Stimulated activated CD4-positive, alpha-beta T cell treated with anti-CD3 and anti-CD28 coated beads, TNF-alpha, amount 100 ng/mL, for 1 hour (primary cell): ENCODE measurements at places on chromosomes 11 and 22.

DNA sequence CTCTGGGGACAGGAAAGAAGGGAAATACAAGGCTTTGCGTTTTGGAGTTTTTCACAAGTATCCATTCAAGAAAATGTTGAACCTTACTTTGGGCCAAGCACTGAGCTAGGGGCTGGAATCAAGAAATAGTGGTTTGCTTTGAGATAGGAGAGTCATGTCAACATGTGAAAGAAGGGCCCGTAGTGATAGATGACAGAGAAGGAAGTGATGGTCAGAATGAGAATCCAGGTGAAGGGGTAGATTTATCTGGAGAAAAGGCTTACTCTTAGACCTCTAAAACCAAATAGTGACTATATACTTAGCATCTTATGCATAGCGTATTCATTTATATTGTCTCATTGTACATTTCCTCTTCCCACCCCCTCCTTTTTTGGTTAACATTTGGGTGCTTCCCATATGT lies 87.3 kb downstream of the GAB2 start:
- DNase-seq: no peak

DNA sequence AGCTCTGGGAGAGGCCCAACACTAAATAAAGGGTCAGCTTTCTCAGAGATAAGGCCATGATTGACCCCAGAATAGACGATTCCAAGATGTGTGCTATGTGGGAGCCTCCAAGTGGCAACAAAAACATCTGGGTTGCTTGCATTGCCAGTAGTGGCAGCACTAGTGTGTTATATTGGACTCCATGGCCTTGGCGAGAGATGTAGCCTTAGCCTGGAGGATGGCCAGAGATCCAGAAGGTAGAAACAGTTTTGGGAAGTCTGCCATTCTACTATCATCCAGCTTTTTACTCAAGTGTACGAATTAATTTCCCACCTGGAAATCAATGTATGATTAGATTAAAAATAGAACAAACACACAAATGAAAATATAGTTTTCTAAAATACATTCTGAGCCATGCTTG lies 3.0 kb downstream of the OR8D4 start:
- DNase-seq: no peak

DNA sequence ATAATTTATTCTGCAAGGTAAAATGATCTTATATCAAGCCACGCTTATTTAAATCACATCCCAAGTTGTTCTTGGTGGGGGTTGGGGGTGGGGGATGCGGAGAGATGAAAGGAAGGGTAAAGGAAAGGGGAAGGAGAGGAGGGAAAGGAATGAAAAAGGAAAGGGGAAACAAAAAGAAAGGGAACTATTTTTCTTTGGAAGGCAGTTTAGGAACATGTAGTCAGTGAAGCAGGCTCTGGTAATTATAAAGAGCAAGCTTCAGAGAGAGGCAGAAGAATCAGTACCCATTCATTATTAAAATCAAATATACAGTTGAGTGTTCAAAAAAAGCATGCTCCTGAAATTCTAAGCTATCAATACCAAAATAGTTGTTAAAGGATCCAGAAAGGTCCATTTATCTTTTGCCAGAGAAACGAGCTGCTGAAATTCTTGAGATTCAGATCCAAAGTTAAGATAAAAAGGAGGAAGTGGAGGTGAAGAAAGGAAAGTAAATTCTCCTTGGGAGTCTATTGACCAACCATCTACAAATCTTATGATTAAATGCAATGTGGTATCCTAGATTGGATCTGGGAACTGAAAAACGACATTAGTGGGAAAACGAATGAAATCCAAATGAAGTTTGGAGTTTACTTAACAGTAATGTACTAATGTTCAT lies 107.4 kb downstream of the SGSM3 start:
- no peak for DNase-seq

GRCh38 chr22:40957601-40958000 lies 6.4 kb downstream of the RBX1 start:
- DNase-seq: no peak

DNA sequence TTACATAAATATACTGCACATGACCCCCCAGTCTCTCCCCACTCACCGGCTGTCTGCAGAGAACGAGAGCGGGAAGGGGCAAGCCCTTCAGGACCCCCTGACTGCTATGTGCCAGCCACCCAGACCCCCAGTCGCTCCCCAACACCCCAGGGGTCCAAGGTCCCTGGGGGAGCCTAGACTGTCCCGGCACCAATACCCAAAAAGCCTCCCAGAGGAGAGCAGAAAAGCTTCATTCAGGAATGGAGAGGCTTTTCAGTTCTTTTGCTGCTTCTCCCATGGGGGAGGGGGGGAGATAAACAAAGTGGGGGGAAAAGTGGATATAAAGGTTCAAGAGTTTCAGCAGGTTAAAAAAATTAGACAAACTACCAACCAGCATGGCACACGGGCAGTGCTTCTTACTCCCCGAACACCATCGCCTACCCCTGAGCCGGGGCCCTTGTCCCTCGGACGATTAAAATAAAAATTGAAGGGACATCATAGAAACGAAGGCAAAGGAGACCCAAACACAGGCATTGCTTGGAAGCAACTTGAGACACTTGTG lies 1.3 kb downstream of the CSNK1E start:
- DNase-seq: no peak

DNA sequence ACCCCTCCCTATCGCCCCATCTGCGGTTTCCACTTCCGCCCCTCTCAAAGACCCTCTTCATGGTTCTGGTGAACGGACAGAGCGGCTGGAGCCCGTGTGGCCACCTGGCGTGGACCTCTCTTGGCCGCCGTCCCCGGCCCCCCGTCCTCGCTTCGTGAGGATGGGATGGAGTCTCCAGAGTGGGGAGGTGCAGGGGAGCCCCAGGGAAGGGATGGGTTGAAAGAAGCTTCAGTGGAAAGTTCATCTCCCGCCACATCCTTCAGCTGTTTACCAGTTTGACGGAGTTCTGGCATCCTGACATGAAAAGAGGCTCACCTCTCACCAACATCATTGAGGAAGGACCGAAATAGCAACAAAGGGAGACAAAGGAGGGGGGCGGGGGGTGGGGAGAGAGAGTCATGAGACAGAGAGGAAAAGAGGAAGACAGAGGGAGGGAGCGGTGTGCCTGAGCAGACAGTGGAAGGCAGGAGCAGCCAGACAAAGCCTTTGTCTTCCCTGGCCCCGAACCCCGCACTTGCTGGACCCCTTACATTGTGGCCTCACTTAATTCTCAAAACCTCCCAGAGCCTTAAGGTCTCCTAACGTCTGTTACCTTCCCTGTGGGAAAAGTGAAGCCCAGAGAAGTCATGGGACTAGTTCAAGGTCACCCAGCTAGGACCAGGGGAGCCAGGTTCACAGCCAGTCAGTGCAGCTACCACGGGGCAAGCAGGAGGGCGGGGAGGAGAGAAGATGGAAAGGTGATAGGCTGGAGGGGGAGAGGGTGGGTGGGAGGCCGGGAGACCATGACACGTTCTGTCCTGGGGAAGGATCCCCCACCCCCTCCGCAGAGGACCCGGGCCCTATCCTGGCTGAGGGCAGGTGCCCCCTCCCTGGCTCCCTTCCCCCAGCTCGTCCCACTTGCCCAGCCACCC lies 54.9 kb downstream of the CD6 start:
- no peak for DNase-seq

- no peak for DNase-seq
Observed at GRCh38 chr22:20257212-20258020, 10.7 kb downstream of the RTN4R start.

- DNase-seq: no peak
Observed at GRCh38 chr22:20549232-20549841, 41.9 kb downstream of the MED15 start.

GRCh38 chr22:47372111-47372581 lies 609.7 kb downstream of the TBC1D22A start:
- DNase-seq: no peak

DNA sequence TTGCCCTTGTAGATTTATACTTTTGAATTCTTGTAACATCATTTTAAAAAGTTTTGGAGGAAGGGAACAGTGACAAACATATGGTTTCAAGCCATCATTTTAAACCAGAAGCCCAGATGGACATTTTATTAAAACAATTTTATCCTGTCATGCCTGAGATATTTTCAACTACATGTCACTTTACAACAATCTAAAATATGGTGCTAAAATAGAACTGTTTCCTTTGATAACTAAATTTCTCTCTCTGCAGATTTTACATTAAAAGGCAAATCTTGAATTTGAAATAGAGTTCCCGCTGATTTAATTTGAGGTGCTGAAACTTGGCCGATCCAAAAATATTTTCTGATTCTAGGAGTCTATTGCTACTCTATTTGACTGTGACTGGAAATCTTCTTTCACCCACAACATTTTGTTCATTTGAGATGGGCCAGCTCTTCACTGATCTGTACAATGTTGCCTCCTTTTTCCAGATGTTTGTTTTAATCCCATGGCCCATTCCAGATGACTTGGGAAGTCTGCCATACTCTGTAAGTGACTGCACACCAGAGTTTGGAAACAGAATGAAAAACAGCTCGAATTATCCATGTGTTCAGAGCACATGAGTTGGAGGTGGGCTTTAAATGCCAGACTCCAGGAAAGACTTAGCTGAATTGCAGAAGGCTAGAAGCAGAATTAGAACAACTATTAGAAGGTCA lies 402.5 kb downstream of the TMEM135 start:
- DNase-seq: no peak

DNA sequence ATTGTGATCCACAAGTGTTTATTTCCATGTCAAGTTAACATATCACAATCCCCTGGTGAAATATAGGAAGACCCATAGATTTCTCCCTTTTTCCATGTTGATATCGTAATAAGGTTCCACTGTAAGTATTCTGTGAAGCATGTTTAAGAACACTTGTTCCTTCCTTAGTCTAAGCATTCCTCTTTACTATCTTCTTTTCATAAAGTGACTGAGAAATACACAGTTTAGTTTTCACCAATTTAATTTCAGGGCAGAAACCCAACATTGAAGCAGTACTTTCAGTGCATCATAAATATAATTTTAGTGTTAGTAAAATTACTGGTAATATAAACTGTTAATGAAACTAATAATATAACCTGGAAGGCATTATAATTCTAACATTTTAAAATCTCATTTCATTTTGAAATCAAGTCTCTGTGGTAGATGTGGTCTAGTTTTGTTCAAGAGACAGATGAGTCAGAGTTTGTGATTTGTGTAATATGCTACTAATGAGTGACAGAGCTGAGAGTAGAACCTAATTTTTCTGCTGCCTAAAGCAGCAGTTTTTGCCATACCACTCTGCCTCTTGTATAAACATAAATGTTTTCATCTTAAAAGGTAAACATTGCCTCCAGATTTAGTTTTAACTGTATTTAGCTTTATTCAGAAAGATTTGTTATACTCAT lies 79.4 kb downstream of the ATM start:
- DNase-seq: no peak

DNA sequence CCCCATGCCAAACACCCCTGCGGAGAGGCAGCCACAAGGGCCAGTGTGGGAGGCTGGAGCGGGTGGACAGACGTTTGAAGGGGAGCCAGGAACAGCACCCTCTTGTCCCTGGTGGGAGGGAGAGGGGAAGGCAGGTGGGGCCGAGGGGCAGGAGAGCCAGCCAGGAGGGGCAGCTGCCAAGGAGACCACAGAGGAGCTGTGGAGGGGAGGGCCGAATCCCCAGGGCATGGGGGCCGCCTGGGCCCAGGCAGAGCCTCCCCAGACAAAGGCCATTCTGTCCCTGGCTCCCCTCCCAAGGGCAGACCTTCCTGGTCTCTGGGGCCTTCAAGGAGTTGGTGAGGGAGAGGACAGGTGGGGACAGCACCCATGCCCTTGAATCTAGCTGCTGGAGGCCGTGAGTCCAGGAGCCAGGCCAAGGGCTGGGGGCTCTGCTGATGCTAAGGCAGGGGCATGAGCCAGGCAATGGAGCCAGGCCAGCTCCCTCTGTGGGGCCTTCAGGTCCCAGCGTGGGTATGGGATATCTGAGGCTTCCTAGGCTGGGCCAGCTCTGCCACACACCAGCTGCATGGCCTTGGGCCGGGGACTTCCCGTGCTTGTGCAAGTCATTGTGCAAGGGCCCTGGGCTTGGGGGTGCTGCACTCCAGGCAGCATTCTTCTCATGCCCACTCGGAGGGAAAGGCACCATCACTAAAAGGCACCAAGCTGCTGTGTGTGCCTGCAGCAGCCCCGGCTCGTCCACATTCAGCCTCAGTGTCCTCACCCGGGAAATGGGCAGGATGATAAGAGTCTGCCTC lies 11.4 kb downstream of the EMID1 start:
- no peak for DNase-seq

GRCh38 chr11:123187248-123187647 lies 7.8 kb downstream of the CLMP start:
- DNase-seq: no peak

DNA sequence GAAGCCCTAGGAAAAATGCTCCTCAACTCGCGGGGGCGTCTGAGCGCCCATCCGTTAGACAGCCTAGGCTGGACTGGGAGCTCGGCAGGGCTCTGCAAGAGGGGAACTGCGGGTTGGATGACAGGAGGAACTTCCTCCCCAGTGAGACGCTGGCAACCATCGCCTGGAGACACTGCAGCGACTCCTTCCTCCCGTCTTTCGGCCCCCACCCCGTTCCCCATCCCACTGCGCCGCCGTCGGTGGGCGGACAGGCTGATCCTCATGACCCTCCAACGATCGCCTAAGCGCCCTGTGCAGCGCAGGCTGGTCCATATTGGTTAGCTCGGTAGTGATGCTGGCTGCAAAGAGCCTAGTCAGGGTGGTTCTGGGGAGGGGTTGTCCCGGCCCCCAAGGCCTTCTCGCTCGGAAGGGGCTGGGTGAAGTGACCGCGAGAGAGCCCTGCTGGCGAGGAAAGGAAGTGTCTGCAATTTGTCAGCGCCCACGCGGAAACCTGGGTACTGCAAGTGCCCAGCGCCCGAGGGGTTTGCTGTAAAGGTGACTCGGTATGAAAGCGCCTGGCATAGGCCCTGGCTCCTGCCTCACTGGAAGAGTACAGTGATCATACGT lies 638 bp downstream of the NRGN start:
- no peak for DNase-seq

DNA sequence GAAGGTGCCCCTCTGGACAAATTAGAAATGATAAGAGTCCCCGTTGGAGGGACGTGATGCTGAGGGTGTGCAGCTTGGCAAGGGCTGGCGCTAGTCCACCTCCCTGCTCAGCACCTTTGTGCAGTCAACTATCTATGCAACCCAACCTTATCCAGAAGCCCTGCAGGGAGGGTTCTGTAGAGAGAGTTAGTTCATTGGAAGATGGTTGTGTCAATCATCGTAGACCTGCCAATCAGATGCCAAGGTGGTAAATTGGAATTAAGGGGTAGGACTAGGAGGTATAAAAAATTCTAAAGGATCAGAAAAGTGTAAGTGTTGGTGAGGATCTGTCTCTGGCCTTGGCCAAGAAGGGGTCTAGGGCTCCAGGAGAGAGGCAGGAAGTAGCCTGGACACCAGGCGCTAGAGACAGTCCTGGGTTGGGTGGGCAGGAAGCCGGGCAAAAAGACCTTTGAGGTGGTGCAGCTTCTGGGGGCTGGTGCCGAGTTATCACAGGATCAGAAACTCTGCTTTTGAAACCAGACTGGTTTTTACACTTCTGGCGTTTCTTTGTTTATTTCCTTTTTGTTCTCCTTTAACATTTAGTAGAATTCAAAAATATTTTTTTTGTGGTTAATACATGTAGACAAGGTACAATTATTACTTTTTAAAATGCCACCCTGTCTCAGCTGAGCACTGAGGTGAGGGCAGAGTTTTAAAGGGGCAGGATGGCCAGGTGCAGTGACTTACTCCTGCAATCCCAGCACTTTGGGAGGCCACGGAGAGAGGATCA lies 1.6 kb downstream of the C1QTNF6 start:
- DNase-seq: no peak
